ENCODE measurements at places on chromosomes 13 and 19. TPM values are rescaled to one million over a fixed set of nuclear protein-coding genes. Genes with fewer than 3 reads are reported as not detected.

FOXA3 gene
- total RNA-seq, result not detected

ZNF546 gene
- 5.6 TPM for total RNA-seq

GNG8 gene
- not detected for total RNA-seq

C19orf67 gene
- total RNA-seq, result not detected

C2CD4C gene
- not detected for total RNA-seq

SLAIN1 gene
- total RNA-seq, result 2.7 TPM

HCST gene
- total RNA-seq, result 1.2 TPM

CCDC122 gene
- total RNA-seq, result 4.5 TPM

HCN2 gene
- 0.62 TPM for total RNA-seq

ZNF345 gene
- total RNA-seq, result 1.8 TPM

CYP4F11 gene
- total RNA-seq, result 0.37 TPM

SSC5D gene
- total RNA-seq, result 12.8 TPM

POLR1D gene
- total RNA-seq, result 52.8 TPM
